Left ventricle myocardium inferior (tissue), 1 donor: ENCODE measurements at places on chromosomes 11 and 22. TPM values are rescaled to one million over a fixed set of nuclear protein-coding genes. Genes with fewer than 3 reads are reported as not detected.

Gene POU2F3
- total RNA-seq: not detected

Gene FZD4
- total RNA-seq: 26.5 TPM

Gene OR2AG1
- not detected for total RNA-seq

Gene H19
- 634 TPM for total RNA-seq

Gene KRTAP5-11
- total RNA-seq: not detected
